ENCODE measurements at places on chromosomes 12 and 14. TPM values are rescaled to one million over a fixed set of nuclear protein-coding genes. Genes with fewer than 3 reads are reported as not detected.

DNA sequence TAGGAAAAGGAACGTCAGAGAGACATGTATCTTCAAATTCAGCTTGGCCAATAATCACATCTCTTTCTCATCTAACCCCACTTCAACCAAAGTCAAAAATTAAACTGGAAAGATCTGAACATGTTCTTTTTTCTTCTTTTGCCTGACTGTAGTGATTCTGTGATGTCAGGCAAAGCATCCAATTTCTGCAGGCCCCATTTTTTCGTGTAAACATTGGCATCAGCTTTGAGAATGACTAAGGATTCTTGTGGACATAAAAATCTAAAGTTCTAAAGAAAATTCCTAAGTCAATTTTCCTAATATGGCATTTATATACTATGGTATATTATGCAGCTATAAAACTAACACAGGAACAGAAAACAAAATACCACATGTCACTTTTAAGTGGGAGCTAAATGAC, 89.1 kb downstream of the STXBP6 start:
- DNase-seq: no peak

- DNase-seq: no peak
Observed at GRCh38 chr12:117622741-117623140, 261.3 kb upstream of the NOS1 start.

DNA sequence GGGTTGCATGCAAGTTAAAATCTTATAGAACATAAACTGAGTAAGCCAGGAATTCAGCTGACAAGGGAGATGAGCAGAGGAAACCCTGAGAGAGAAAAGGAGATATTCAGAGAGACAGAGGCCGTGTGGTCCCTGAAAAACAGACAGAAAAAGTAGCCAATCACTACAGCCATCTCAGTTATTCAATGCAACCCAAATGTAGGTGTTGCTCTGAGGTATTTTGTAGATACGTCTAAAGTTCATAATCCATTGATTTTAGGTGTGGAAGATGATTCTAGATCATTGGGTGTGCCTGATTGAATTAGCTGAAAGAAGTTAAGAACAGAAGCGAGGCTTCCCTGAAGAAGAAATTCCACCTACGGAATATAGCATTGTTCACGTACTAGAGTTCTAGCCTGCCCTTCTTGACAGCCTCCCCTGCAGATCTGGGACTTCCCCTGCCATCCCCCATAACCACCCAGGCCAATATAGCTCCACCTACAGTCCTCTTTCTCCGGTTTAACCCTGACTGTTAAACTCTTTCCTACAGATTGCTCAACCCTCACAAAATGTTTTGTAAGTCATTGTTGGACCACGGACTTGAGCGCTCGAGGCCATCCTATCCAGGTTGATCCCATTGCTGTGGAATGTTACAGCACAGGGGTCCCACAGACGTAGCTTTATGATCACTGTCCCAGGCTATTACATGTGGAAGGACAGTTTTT, 21.7 kb downstream of the AICDA start:
- DNase-seq: no peak

- DNase-seq: no peak
Observed at GRCh38 chr14:70489579-70490200, 37.7 kb downstream of the ADAM21 start.

DNA sequence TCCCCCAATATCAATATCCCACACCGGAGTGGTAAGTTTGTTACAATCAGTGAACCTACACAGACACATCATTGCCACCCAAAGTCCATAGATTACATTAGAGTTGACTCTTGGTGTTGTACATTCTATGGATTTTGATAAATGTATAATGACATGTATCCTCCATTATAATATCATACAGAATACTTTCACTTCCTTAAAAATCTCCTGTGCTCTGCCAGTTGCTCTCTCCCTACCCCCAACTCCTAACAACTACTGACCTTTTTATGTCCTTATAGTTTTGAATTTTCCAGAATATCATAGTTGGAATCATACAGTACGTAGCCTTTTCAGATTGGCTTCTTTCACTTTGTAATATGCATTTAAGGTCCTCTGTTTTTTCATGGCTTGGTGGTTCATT, 48.4 kb downstream of the SLC4A8 start:
- no peak for DNase-seq

Gene TMEM233
- total RNA-seq: not detected

Gene ATL1
- 4.2 TPM for total RNA-seq

Gene KRT73
- total RNA-seq: 65.6 TPM

Data from naive thymus-derived CD4-positive, alpha-beta T cell (primary cell).